ENCODE measurements at places on chromosomes 6 and 20. TPM values are rescaled to one million over a fixed set of nuclear protein-coding genes. Genes with fewer than 3 reads are reported as not detected.

- H3K27ac ChIP-seq: no peak overlapping the region
- no peak overlapping the region for H3K4me3 ChIP-seq
- H3K4me1 ChIP-seq: no peaks in the 10 kb centered on the region
- H3K36me3 ChIP-seq: no peaks in the 10 kb centered on the region
- DNase-seq: no peak
Observed at GRCh38 chr20:60535211-60535610, 577.0 kb downstream of the CDH26 start.

DNA sequence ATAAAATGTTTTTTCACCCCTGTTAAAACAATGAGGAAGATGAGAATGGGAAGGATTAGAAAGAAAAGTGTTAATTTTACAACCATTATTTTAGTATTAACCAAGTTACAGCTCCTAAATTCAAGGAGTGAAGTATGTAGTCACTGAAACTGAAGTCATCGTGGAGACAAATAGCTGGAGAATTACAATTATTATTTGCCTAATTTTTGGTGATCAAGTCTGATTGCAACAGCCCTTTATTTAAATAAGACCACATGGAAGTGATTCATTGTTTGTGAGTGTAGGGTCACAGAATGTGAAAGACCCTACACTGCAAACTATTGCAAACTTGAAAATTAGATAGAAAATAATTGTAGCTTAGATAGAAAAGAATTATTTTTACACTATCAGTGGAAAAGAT lies 292.4 kb downstream of the CENPW start:
- H3K27ac ChIP-seq: no peak overlapping the region
- DNase-seq: no peak

The SIRPB1 gene
- 0.43 TPM for total RNA-seq

The WFDC5 gene
- total RNA-seq: not detected

The ATRN gene
- 8.6 TPM for total RNA-seq

GRCh38 chr6:24614043-24614420 lies 32.0 kb downstream of the KIAA0319 start:
- H3K27me3 ChIP-seq: no peaks in the 10 kb centered on the region
- no peaks in the 10 kb centered on the region for H3K4me1 ChIP-seq
- no peak overlapping the region for H3K27ac ChIP-seq
- no peak overlapping the region for H3K4me3 ChIP-seq
- no peak for DNase-seq

GRCh38 chr20:40080041-40080652 lies 608.9 kb downstream of the MAFB start:
- no peaks in the 10 kb centered on the region for H3K36me3 ChIP-seq
- no peaks in the 10 kb centered on the region for H3K27me3 ChIP-seq
- no peak for DNase-seq
- no peaks in the 10 kb centered on the region for H3K4me1 ChIP-seq
- no peak overlapping the region for H3K4me3 ChIP-seq

The IL17A gene
- total RNA-seq: not detected

The RSPH9 gene
- not detected for total RNA-seq

DNA sequence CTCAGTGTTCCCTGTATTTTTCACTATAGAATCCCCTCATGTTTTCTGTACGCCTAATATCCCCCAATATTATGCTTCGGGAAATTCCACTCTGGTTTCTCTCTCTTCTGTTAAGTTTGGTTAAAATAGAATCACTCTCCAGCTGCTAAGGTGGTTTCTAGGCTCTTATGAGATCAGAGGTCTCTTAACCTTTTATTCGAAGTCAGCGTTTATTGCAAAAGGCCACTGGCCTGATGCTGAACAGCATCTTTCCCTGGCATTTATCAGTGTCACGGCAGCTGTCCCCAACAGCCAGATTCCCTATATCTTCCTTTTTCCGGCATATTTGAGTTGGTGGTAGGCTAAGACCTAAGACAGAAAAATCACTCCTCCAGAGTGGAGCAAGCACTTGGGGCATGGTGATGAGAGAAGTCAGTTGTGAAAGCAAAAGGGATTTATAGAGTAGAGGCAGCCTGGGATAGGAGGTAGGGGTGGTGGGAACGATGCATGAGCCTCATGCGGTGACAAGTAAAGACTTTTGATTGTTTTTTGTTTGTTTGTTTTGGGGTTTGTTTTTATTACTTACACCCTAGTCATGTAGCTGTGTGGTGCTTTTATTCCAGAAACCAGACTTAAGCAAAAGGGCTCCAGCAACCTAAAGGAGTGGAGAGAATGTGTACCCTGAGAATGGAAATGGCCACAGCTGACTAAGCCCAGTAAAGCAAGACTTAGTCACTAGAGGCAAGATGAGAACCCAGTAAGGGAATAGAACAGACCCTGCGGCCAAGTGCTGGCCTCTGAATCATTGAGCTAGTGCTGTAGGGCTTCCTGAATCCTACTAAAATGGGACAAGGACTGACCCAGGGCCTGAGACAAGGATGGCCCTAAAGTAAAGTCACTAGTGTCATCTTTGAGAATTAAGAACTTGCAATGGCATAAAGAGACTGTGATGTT lies 233.0 kb upstream of the PRND start:
- H3K4me3 ChIP-seq: no peak overlapping the region
- DNase-seq: no peak
- no peaks in the 10 kb centered on the region for H3K27me3 ChIP-seq
- peak overlapping the region; percentile 24 for H3K27ac ChIP-seq
- H3K36me3 ChIP-seq: no peaks in the 10 kb centered on the region

- no peaks in the 10 kb centered on the region for H3K36me3 ChIP-seq
- no peak overlapping the region for H3K4me3 ChIP-seq
- H3K27ac ChIP-seq: no peak overlapping the region
- no peak for DNase-seq
Observed at GRCh38 chr20:44011251-44011940, 96.7 kb downstream of the TOX2 start.

The SKIC2 gene
- 77.4 TPM for total RNA-seq

DNA sequence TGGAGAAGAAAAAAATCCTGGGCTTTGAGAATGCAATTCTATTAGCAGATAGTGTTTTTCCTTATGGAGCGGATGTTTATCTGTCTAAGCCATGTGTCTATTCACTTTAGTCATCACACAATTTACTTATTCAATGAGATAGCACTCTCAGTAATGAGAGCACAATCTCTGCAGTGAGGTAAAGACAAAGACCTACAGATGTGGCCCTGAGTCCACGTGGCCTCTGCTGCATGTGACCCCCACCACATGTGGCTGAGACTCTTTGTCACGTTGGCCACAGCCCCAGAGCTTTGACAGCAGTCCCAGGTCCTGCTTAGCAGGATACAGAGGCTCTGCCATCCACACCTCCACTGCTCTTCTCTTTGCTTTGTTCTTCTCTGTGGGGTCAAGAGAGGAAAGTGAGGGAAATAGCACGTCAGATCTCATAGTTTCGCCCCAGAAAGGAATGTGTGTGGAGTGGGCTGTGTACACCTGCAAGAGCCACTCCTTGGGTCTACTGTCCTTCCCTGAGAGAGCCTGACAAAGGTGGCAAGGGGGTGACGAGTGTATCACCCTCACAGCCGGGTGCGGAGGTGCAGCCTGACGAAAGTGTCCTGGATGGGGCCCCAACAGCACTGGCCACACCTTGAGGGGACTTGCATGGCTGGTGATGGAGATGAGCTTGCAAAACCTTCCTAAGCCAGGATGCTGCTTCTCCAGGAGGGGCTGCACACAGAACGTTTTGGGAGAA lies 40.7 kb downstream of the ZNF831 start:
- no peaks in the 10 kb centered on the region for H3K36me3 ChIP-seq
- no peak for DNase-seq
- no peaks in the 10 kb centered on the region for H3K4me1 ChIP-seq
- H3K4me3 ChIP-seq: no peak overlapping the region
- H3K27ac ChIP-seq: no peak overlapping the region
- H3K27me3 ChIP-seq: no peaks in the 10 kb centered on the region

DNA sequence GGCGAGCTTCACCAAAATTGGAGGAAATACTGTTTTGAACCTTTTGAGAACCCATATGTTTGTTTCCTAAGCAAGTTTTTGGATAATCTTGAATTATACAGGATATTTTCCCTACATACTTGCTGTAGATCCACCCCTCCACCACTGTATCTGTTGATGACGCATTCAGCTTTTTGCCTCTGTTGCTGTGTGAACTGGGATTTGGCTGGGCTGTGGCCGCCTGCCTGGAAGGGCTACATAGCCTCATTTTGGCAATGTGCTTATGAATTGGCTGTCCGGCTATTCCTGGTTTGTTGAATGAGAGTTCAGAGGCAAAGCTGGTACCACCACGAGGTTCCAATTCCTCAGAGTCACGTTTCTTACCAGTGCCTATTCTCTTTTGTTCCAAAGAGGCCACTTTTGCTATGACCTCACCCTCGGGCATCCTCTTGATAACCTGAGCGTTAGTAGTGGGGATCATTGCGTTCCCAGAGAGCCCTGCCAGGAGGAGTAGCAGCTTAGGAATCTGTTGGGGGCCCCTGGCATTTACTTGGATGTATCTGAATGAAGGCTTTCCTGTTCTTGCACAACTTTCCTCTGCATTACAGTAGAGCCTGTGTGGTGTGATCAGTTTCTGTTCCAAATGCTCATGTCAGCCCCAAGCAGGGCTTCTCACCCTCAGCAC lies 6.4 kb downstream of the FAM83D start:
- no peaks in the 10 kb centered on the region for H3K4me1 ChIP-seq
- no peak for DNase-seq
- no peaks in the 10 kb centered on the region for H3K27me3 ChIP-seq
- no peaks in the 10 kb centered on the region for H3K36me3 ChIP-seq

The CD40 gene
- 34.7 TPM for total RNA-seq

The NKX2-4 gene
- not detected for total RNA-seq

The METTL24 gene
- 2.0 TPM for total RNA-seq

- no peaks in the 10 kb centered on the region for H3K4me1 ChIP-seq
- no peak overlapping the region for H3K4me3 ChIP-seq
- DNase-seq: no peak
- H3K27ac ChIP-seq: no peak overlapping the region
Observed at GRCh38 chr6:142907544-142907943, 37.4 kb downstream of the HIVEP2 start.

DNA sequence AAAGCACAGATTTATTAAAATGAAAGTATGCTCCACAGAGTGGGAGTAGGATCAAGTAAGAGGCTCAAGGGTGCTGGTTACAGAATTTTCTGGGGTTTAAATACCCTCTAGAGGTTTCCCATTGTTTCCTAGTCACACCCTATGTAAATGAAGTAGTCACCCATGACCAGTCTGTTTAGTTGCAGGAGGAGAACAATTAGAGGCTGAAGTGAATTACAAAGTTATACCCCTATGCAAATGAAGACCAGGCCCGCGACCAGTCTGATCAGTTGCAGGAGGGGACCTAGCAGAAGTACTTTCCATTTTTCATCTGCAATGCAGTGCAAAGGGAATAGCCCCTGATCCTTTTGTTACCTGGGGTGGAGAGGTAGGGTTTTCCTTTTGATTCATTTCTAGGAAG lies 11.8 kb upstream of the FILIP1 start:
- no peaks in the 10 kb centered on the region for H3K36me3 ChIP-seq
- no peak for DNase-seq

- no peak overlapping the region for H3K4me3 ChIP-seq
- H3K36me3 ChIP-seq: no peaks in the 10 kb centered on the region
- H3K4me1 ChIP-seq: no peaks in the 10 kb centered on the region
- no peaks in the 10 kb centered on the region for H3K27me3 ChIP-seq
- DNase-seq: no peak
- H3K27ac ChIP-seq: no peak overlapping the region
Observed at GRCh38 chr6:69584913-69585729, 211.7 kb downstream of the LMBRD1 start.

- H3K27me3 ChIP-seq: no peaks in the 10 kb centered on the region
- no peaks in the 10 kb centered on the region for H3K36me3 ChIP-seq
- no peak overlapping the region for H3K4me3 ChIP-seq
- DNase-seq: no peak
- no peaks in the 10 kb centered on the region for H3K4me1 ChIP-seq
Observed at GRCh38 chr6:134689177-134689576, 260.7 kb downstream of the ALDH8A1 start.

The SLC26A8 gene
- not detected for total RNA-seq

DNA sequence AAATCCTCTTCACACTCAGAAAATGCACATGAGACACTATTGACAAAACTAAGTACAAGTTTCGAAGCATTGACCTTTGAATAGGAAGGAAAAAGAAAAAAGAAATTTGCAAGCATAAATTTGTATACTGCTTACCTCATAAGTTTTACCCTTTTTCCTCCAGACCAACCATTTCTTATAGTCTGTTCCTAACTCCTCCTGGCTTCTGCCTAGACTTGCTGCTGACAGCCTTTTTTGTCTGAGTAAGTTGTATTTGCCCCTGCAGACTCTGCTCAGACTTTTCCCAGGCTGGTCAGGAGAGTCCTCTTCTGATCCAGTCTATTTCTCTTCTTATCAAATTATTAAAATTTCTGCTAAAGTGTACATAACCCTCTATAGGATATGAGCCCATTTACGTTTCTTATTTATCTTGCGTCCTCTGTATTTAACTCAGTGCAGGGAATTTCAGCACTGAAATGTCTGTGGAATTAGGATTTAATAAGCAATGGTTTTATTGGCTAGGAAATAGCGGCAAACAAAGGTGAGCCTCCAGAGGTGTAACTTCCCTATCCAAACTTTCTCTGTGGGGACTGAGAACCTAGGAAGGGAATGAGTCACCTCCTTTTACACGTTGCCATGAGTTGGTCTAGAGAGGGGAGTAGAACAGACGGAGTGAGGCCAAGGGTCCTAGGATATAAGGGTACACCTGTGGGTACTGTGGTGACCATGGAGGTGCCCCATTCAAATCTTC lies 207.1 kb upstream of the MARCKS start:
- no peak overlapping the region for H3K4me3 ChIP-seq
- no peaks in the 10 kb centered on the region for H3K4me1 ChIP-seq
- H3K27me3 ChIP-seq: no peaks in the 10 kb centered on the region
- H3K36me3 ChIP-seq: no peaks in the 10 kb centered on the region
- no peak overlapping the region for H3K27ac ChIP-seq
- DNase-seq: no peak

DNA sequence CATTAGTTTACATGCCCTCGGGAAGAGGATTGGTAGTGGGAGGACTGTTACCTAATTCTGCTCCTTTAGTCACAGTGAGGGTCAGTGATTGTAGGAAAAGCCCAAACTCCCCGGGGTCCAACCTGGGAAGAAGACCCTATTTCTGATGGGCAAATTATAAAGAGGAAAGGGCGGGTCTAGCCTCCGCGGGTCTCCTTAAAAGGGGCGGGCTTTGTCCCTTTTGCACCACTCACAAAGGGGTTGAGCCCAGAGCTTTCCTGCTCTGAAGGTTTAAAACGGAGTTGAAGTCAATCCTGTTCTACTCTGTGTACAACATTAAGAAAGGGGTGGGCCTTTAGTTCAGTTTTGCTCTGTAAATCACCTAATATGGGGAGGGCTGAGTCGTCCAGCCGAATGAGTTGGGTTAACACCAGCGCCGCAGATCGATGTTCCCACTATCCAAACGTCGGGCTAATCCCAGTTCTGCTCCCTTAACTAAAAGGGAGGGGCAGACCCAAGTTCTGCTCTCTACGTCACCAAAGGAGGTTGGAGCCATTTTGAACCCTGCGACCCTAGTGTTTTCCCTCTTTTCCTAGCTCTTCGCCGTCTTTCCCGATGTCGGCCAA lies 920 bp upstream of the RNF5 start:
- no peak for DNase-seq
- H3K4me1 ChIP-seq: peaks cover 9% of the 10 kb centered on the region
- peaks cover 20% of the 10 kb centered on the region for H3K36me3 ChIP-seq
- no peaks in the 10 kb centered on the region for H3K27me3 ChIP-seq
- peak overlapping the region; percentile 87 for H3K27ac ChIP-seq

All from ascending aorta (tissue), 2 donors.